M059J (cell line): ENCODE measurements at places on chromosomes 7 and 10. TPM values are rescaled to one million over a fixed set of nuclear protein-coding genes. Genes with fewer than 3 reads are reported as not detected.

SH2D4B gene
- total RNA-seq: not detected in 2 replicates

COL17A1 gene
- total RNA-seq: 2.9 and 3.2 TPM in 2 replicates

THSD7A gene
- total RNA-seq: 3.1 and 5.2 TPM in 2 replicates

NKX2-3 gene
- 0.12 TPM in 1 of 2 replicates, not detected in the other for total RNA-seq

TUBB8 gene
- total RNA-seq: 0.22 TPM in 1 of 2 replicates, not detected in the other

ADARB2 gene
- total RNA-seq: not detected in 2 replicates

OPALIN gene
- total RNA-seq: not detected in 2 replicates

ASAH2 gene
- 1.9 and 6.5 TPM in 2 replicates for total RNA-seq

- DNase-seq: no peak
These were observed 2.6 kb upstream of the VIPR2 start for GRCh38 chr7:159147246-159147645.

DNA sequence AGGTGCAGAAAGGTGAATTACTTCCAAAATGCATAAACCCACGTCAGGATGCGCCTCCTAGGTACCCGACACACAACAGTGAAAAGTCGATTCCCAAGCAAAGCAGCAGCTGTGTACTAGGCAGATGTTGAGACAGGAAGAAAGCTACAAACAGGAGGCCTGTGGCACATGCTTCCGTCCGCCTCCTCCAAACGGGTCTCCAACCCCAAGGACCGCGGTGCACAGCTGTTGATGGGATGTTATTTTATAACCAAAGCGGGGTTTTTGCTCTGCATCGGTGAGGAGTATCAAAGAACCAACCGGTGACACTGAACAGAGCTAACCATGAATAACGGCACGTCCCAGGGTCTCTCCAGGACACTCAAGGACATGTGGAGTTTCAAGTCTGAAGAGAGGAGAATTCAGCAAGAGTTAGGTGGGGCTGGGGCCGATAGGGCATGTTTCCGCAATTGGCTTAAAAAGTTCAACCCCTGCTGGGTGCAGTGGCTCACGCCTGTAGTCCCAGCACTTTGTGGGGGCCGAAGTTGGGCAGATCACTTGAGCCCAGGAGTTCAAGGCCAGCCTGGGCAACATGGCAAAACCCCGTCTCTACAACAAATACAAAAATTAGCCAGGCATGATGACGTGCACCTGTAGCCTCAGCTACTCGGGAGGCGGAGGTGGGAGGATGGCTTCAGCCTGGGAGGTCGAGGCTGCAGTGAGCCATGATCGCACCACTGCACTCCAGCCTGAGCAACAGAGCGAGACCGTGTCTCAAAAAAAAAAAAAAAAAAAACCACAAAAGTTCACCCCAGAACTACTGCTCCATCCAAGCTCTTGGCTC is 108.0 kb downstream of the SMURF1 start:
- DNase-seq: no peak

- DNase-seq: peak; percentile 79
These were observed 25.0 kb upstream of the CNNM1 start for GRCh38 chr10:99303899-99304861.

DNA sequence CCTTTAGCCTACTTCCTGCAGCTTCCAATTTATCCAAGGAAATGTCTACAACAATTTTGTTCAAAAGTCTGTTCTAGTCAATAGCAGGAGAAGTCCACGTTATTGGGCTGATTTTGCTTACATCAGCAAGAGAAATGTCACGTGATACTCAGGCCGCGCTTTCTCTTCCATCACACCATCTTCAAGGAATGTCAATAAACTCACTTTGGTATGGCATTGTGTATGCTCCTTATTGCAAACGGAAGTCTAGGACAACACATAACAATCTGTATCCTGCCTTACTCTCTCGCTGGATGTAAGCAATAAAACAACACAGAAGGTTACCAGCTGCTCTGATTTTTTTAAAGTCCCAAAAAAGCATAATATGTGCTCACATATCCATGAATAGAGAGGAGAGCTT is 17.1 kb upstream of the STK17A start:
- DNase-seq: no peak

- no peak for DNase-seq
These were observed 114.1 kb downstream of the HIPK2 start for GRCh38 chr7:139663608-139664177.

DNA sequence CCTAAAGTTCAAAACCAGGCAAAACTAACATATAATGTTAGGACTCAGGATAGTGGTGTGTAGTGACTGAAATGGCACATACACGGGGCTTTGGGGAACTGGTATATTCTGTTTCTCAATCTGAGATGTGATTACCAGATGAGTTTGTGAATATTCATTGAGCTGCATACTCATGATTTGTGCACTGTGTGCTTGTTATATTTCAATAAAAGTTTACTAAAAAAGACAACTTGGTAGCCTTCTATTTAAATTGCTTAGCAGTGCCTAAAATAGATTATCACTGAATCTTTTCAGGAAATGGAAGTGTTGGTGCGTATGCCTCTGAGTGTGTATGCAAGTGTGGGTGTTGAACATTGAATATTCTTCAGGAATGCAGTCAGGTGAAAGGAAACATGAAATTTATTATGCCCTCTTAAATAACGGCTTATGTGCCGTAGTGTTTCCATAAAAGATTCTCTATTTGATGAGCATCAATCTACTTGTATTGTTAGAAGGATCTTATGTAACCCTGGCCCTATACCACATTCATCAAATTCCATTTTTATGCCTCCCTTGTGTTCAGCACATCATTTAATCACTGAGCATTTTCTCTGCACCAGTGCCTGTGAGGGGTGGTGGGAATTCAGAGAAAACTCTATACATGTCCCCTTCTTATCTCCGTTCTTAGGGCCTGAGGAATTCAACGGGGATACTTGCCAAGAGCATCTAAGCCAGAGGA is 82.6 kb upstream of the AUTS2 start:
- no peak for DNase-seq

DNA sequence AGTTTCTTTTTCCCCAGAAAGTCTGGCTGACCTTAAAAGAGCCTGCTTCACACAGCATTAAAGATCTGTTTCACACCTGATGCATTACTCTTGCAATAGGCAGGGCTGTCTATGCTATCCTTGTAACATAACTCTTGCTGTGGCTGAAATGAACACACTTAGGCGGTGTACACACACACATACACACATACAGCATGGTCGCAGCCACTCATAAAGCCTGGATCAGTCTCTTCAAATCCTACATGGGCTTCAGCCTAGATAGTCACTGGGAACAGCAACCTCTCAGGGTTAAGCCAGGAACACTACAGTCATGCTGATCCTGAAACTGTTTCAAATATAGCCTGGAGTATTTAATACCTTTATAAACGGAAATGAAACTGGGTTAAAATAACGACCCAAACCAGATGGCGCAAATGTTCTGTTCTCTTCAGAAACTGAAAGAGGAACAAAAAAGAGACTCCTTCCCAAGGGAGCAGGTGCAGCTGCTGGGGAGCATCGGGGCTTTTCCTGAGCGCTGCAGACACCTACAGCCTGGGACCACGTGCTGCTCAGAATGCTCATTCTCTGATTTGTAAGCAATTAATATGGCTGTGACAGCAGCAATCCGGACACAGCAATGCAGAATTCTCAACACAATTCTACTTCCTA is 61.0 kb upstream of the SFMBT2 start:
- DNase-seq: no peak

- no peak for DNase-seq
These were observed 237.3 kb upstream of the ZMIZ1 start for GRCh38 chr10:78831461-78831860.

DNA sequence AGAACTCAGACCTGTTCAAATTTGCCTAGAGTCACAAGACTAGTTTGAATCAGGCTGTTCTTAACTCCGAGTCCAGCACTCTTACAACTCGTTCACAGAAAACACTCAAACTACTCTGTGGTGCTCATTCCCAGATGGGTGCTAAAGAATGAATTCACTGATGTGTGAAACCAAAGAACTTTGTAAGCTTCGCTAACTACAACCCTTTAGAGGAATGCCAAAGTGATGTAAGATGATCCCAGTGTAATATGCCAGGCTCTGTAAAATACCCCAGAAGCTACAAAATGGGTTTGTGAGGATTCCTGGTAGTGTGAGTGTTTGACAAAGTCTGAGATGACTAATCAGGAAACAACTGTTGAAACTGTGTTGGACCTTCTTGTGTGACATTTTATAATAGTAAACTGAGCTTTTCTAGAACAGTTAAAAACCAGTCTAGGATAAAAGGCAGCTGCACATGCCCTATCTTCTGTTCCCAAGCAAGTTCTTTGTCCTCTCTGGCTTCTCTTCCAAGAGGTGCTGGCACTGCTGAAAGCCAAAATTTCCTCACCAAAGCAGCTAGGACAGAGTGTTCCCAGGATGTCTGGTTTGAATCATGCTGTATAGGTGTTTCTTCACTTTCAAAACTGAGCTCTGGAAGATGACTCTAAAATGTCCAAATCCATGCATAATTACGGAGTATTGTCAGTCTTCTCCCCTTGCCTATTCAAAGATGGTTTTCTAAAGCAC is 527.6 kb downstream of the SORCS1 start:
- DNase-seq: no peak

DNA sequence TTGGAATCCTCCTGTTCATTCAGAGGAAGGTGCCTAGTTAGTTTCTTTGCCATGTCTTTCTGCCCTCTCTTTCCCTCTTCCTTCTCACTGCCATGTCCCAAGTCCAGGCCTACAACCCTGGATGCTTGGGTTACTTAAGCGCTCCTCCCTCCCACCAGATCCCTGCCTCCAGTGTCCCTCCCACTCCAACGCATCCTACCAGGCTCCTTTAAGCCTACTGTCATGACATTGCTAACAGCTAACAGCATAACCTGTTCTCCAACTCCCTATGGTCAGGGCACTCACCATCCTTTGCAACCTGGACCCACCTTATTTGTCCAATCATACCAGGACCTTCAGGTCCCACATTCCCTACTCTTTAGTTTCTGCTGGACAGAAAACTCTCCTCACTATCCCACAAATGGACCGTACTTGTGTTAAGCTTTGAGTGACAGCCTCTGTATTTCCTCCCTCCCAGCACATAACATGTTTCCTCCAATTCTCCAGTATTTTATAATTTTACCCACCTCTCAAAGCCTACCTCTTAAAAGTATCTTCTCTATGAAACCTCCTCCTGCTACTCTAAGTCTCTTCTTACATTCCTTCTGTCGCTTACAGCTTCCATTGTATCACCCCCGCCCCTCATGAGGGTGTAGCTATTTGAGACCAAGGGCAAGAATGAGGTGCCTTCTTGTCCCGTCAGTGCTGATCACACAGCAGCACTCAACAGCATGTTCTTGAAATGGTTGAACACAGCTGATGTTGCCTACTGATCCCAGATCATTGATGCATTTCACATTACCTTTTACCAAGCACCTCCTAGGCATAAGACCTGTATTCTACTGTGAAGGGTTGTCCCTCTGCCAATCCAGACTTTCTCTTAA is 1.7 kb downstream of the BLNK start:
- no peak for DNase-seq

DNA sequence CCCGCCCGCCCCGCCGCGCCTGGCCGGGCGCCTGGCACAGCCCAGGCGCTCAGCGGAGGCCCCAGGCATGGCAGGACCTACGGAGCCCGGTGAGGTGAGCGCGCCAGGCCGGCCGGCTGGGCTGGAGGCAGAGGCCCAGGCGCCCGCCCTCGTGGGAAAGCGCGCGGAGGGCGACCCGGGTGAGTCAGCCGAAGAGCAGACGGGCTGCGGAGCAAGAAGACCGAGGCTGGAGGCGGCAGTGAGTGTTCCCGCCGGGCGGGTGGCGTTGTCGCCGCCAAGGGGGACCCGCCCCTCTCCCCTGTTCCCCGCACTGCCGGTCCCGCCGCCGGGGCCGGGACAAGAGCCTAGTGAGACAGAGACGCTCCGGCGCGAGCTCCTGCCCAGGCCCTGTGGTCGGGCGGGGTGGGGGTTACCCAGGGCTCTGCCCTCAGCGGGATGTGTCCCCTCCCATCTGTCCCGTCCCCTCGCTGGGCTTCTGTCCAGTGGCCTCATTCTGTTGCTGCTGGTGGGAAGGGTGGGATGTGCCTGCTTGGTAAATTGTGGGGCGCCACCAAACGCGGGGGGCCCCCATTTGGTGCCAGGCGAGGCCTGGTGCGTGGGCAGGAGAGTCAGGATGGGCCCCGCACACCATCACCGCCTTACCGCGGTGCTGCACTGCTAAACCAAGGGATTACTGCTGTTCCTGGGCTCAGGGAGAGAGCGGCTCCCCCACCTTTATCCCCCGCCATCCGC is 17.0 kb upstream of the NODAL start:
- DNase-seq: peak; percentile 84

- no peak for DNase-seq
These were observed 1262.3 kb upstream of the PHF14 start for GRCh38 chr7:9711259-9711918.

DNA sequence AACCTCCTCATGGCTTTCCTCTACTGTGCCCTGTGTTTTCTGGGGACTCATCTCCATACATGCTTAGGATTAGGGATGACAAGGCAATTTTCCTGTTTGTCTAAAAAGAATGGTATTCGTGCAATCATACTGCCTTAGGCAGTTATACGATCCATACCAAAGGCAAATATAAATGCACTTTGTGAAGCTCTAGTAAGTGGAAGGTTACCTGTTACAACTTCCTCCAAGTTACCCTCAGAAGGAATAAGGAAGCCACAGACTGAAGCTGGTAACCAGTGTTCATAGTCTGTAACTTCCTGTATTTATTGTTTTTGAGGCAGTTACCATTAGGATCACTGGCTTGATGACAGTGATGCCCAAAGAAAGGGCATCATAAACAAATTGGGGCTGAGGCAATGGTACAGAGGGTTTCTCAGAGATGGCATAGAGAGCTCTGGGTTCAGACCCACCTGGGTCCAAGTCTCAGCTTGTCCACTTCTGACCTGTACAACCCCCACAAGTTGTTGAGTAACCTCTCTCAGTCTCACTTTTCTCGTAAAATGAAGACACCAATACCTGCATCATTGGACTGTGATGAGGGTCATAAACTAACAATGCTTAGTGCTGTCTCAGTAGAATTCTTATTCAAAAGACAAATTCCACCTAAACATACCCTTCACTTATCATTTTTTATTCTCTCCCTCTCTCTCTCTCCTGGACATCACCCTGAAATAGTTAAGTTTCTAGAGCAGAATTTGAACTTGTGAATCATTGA is 138.2 kb downstream of the ELMO1 start:
- peak; percentile 17 for DNase-seq

DNA sequence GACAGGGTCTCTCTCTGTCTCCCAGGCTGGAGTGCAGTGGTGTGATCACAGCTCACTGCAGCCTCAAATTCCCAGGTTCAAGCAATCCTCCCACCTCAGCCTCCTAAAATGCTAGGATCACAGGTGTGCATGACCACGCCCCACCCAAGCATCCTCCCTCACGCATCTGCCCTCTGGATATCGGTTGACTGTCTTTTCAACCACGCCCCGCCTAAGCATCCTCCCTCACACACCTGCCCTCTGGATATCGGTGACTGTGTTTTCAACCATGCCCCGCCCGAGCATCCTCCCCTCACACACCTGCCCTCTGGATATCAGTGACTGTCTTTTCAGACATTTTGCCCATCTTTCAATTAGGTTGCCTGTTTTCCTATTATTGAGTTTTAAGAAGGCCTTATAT is 140.5 kb downstream of the MAD1L1 start:
- DNase-seq: no peak
